M059J (cell line): ENCODE measurements at places on chromosomes 5 and 9. TPM values are rescaled to one million over a fixed set of nuclear protein-coding genes. Genes with fewer than 3 reads are reported as not detected.

GRCh38 chr9:109017061-109017460 is 3.8 kb upstream of the CTNNAL1 start:
- peak; percentile 45 for DNase-seq

DNA sequence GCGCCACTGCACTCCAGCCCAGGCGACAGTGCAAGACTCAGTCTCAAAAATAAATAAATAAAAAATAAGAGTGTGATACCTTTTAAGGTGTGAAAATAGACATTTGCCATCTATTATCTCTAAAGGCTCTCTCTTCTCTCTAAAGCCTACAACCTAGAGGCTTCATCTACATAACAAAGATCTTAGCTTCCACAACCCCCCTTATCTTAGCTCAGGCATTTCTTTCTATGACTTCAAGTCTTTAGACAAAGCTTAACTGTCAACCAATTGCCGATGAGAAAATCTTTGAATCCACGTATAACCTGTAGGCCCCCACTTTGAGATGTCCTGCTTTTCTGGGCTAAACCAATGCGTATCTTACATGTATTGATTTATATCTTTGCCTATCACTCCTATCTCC is 64.9 kb upstream of the ADAMTS19 start:
- no peak for DNase-seq

GRCh38 chr9:19527663-19528062 is 118.9 kb downstream of the ACER2 start:
- DNase-seq, result no peak

- DNase-seq, result peak; percentile 52
Measured at GRCh38 chr9:103798620-103799019, 295.5 kb upstream of the SMC2 start.

DNA sequence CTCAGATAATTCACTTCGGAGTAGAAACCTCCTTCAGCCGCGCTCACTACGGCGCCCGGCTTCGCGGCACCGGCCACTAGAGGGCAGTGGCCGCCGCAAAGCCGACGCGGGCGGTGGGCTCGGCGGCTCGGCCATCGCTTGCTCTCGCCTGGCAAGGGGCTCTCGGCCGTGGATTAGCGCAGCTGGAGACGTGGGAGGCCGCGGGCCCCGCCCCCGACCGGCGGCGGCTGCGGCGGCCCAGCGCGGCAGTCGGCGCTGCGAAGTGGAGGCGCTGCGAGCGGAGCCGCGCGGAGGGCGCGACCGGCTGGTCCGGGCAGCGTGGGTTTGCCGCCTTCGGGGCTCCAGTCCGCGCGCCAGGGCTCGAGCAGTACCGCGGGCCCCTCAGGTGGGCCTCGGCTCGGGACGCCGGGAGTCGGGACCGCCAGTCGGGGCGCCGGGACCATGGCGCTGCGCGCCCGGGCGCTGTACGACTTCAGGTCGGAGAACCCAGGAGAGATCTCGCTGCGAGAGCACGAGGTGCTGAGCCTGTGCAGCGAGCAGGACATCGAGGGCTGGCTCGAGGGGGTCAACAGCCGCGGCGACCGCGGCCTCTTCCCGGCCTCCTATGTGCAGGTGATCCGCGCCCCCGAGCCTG is at the start of gene SNX18:
SNX18 (plus strand) TSS at position 248 of the 634 bp plus-strand sequence; CDS start at position 442, 194 bp downstream.
- DNase-seq, result peak; percentile 88

GRCh38 chr9:131943351-131943841 is 136.3 kb downstream of the MED27 start:
- DNase-seq, result no peak

DNA sequence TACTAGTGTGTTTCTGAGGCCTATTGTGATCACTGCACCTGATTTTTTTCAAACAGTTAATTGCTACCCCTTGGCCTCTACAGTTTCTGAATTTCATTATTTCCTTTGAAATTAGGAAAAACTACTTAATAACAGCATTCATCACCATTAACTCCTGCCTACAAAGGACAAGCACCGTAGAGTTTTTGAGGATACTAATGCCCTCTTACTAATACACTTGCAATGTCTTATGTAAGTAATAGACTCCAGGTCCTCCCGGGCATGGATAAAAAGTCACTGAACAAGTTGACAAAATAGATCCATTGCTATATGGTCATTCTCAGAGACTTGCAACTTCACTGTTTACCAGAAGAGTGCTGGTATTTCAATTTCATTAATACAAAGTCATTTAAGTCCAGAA is 1172.5 kb downstream of the CDH12 start:
- DNase-seq, result peak; percentile 51

- no peak for DNase-seq
Measured at GRCh38 chr5:98433022-98433421, 340.4 kb upstream of the RGMB start.

GRCh38 chr9:135811801-135812200 is 95.5 kb downstream of the CAMSAP1 start:
- no peak for DNase-seq

DNA sequence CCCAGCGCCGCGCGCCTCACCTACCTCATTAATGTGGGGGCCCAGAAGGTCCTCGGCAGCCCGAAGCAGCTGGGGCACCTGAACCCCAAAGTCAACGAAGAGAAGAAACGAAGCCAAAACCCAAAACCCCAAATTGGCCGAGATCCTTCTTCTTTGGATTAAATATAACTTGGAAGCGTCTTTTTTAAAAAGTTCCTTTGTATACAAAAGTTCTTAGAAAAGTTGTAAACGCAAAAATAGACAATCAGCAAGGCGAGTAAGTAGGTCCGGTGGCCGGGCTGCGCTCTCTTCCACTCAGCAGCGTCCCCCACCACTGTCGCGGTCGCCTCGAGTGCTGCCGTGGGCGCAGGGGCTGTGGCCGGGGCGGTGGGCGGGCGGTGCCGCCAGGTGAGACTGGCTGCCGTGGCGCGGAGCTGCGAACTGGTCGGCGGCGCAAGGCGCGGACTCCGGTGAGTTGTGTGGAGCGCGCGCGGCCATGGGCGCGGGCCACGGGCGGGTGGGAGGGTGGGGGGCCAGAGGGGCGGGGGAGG is 360 bp downstream of the KLF4 start:
- no peak for DNase-seq

DNA sequence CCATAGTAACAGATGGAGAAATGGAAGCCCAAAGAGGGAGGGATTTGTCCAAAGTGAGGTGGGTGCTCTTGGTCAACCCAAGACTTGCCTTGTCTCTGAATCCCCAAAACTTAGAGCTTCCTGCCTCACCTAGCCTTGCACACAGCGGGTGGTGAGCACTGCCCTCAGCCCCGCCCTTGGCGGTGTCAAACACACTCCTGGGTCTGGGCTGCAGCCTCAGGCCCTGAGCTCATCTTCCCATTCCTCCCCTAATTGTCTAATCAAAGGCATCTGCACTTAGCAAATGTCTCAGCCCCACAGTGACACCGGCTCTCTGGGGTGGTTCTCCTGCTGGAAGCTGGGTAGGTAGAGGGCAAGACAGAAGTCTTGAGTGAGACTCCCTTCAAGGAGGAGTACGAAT is 20.9 kb downstream of the FABP6 start:
- no peak for DNase-seq

GRCh38 chr9:105191508-105192121 is 52.8 kb upstream of the SLC44A1 start:
- peak; percentile 68 for DNase-seq

DNA sequence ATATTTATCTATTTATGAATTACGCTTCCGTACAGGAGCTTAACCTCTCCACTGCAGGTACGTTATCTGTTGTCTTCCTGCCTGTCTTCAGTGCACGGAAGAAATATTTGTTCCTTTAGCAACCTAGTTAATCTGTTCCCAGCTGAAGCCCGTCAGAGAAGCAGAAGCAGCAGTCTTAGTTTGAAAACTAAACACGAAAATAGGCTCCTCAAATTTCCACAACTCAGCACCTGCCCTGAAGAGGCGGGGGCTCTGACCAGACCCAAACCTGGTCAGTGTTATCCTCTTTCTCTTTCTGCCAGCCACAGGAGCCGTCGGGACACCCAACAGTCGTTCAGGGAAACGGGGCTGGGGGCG is 462 bp downstream of the NUDCD2 start:
- DNase-seq, result no peak

ZBTB6 gene
- 7.7 and 14.8 TPM in 2 replicates for total RNA-seq

RUFY1 gene
- total RNA-seq, result 25.5 and 38.3 TPM in 2 replicates

PCDHA9 gene
- not detected in 2 replicates for total RNA-seq

ADRA1B gene
- total RNA-seq, result 1.4 and 1.8 TPM in 2 replicates

CNTFR gene
- 0.05 and 0.07 TPM in 2 replicates for total RNA-seq

FOXD4L3 gene
- total RNA-seq, result not detected in 2 replicates

SEMA5A gene
- total RNA-seq, result 10.5 and 18.6 TPM in 2 replicates

IL31RA gene
- 0.10 and 0.27 TPM in 2 replicates for total RNA-seq
